Omental fat pad (tissue), 4 donors: ENCODE measurements at places on chromosomes 2 and 18. TPM values are rescaled to one million over a fixed set of nuclear protein-coding genes. Genes with fewer than 3 reads are reported as not detected.

- DNase-seq: no peak
These were observed 12.4 kb downstream of the ZSCAN30 start for GRCh38 chr18:35277633-35278032.

- no peak for DNase-seq
These were observed 129.2 kb downstream of the PLA2R1 start for GRCh38 chr2:159933040-159933726.

DNA sequence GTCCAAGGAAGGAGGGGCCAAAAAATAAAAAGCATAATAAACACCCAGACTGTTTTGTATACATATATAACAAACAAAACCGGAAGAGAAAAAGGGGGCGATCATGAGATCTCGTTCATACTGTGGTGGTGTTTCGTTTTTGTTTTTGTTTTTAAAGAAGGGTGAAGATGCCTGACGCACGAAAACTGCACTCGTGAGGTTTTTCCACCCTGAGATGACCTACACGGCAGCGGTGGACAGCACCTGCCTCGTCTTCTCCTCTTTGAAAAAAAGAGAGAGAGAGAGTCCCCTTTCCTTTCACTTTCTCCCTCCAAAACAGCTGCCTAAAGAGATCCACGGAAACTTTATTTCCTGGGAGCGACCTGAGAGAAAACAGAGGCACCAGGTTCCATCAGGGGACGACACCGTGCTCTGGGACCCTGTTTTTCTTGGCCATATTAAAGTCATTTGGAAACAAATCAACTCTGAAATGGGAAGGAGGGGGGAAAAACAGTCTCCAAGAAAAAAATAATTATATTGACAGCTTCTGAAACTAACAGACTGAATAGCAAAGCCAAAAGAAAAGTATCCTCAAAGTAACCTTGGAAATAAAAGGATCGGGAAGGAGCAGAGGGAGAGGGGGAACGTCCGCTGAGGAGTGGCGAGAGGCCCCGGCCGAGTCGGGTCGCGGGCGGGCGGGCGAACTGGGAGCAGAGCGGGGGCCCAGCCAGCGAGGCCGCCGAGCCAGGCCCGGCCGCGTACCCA, 3.5 kb downstream of the POU3F3 start:
- DNase-seq: no peak

GRCh38 chr2:127024769-127025358, 82.1 kb downstream of the BIN1 start:
- DNase-seq: no peak

GRCh38 chr2:42421157-42421485, 60.1 kb upstream of the COX7A2L start:
- DNase-seq: no peak

DNA sequence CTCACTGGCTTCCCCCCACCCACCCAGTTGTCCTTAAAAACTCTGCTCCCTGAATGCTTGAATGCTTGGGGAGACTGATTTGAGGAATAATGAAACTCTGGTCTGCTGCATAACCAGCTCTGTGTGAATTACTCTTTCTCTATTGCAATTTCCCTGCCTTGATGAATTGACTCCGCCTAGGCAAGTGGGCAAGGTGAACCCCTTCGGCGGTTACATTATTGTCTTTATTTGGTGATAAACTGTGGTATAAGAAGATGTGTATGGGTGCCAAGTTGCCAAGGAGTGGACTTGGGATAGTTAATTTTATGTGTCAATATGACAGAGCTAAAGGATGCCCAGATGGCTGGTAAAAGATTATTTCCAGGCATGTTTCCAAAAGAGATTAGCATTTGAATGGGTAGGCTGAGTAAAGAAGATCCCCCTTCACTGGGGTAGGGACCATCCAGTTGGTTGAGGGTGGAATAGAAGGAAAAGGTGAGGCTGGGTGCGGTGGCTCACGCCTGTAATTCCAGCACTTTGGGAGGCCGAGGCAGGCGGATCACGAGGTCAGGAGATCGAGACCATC, 98.5 kb upstream of the HAAO start:
- DNase-seq: no peak

DNA sequence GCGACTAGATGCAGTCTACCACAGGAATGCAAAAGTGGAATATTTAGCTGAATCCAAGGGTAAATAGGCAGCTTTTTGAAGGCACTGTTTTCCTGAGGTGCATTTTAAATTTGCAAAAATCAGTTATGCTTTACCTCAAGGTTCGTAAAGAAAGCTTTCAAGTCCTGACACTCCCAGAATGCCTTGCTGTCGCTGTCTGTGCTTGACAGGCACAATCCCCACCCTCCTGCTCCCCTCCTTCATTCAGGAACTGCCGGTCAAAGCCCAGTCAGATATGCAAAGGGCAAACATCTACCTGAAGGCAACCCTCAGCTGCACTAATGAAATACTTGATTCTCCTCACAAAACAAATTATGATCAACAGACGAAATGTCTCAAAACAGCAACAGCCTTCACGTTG, 97.4 kb upstream of the DDX18 start:
- DNase-seq: no peak

- no peak for DNase-seq
These were observed 26.2 kb upstream of the SPOPL start for GRCh38 chr2:138475277-138475776.

GRCh38 chr2:42045352-42045751, 2.5 kb upstream of the PKDCC start:
- DNase-seq: no peak

GRCh38 chr2:47070155-47070919, 84.8 kb downstream of the STPG4 start:
- no peak for DNase-seq

NEB gene
- 2.6 TPM for total RNA-seq

DNA sequence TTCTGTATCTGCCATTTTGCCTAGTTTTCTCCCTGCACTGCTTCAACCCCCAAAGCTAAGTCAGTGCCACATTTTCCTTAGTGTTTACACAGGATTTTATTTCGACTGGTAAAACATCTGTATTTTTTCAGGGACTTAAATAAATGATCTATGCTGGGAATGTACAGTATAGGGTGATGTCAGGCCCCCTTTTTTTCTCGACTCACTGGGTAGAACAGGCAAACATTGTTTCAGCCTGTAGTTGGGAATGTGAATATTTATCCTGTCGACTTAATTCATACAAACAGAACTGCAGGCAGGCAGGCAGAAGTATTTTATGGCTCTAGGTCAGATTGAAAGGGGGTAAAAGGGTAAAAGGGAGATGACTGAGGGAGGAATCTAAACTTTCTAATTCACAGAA, 123.5 kb upstream of the ZFP36L2 start:
- DNase-seq: no peak

GRCh38 chr18:63233334-63233733, 86.2 kb downstream of the BCL2 start:
- DNase-seq: no peak

TNS1 gene
- total RNA-seq: 398 TPM

TGFBRAP1 gene
- 23.2 TPM for total RNA-seq

C2orf15 gene
- 1.3 TPM for total RNA-seq

DNA sequence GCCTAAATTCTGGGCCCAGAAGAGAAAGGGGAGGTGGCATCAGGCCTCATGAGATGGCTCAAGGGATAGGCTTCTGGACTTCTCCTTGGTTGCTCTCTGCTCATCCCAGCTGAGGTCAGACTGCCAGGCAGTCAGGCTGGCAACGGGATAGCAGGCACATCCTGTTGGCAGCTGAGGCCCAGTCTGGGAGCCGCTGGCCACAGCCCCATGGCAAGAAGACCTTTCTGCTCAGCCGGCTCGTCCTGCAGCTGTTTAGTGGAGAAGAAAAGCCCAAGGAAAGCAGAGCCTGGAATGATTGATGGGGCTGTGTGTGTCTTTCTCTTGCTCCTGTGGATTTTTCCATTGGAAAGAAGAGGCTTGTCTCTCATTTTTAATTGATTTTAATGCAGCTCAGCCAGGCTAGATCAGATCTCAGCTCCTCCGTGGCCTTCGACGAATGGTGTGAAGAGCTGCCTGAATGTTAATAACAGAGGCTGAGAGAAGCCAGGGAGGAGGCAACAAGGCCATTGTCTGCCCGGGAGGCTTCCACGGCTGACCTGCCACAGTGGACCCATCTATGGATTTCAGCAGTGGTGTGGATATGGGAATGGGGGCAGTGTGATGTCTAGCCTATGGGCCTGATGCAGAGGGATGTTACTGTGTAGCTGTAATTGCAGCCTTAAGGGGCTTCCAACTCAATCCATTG, 99.5 kb downstream of the HS1BP3 start:
- no peak for DNase-seq

- DNase-seq: no peak
These were observed 19.1 kb upstream of the ARHGAP25 start for GRCh38 chr2:68715353-68716041.

GRCh38 chr2:85939131-85939530, 50.3 kb upstream of the ST3GAL5 start:
- DNase-seq: no peak

DNA sequence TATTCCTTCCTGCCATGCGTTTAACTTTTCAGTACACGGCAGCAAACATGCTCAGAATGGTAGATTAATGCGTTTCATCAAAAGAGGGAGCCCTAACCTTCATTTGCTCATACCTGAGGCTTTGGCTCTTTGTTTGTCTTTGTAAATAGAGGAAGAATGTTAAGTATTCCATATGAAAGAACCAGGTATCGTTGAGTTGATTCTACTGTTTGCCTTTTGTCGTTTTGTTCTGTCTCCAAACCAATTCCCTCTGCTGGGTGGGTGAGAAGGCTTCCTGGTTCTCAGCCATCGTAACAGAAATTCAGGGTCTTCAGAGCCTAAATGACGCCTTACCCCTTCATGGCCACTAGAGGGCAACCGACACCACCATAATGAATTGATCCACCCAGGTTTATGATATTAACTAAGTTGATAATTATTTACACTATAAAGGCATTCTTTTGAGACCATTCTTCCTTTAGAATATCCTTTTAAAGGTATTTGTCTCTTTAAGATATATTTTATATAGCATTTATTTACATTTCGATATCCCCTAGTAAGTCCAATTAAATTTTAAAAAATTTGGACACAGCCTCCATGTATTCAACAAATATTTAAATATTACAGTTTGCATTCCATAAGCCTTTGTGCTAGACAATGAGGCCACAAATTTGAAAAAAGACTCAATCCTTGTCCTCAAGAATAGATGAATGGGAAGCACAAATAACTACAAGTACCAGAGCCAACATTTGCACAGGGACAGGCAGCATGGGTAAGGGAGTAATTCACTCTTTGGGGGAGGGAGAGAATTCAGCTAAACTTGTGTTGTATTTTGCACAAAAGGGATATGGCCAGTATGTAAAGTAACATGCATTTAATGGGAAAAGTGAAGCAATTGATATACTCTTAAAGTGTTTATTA, 48.1 kb downstream of the TIMM21 start:
- no peak for DNase-seq

- DNase-seq: no peak
These were observed 338.2 kb downstream of the EIPR1 start for GRCh38 chr2:3039188-3040065.

DNA sequence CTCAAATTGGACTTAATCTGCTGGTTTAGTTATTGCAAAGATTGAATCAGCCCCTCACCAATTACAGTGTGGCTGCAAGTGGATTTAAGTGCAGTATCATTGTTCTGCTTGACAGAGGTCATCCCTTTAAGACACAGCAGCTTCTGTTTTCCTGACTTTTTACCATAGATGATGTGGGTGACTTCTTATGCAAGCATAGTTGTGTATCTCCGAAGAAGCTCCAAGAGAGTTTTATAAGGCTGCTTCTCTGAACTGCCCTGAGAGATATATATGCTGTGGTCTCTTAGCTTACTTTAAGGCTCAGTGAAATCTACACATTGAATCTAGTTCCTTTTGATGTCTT, 3.5 kb downstream of the TRIB2 start:
- DNase-seq: no peak

SERPINB3 gene
- not detected for total RNA-seq

- DNase-seq: no peak
These were observed 23.5 kb downstream of the CCT7 start for GRCh38 chr2:73257425-73258125.

- no peak for DNase-seq
These were observed 630.8 kb upstream of the PIK3C3 start for GRCh38 chr18:41324020-41324791.

- no peak for DNase-seq
These were observed 126.0 kb downstream of the PIGN start for GRCh38 chr18:62060820-62061219.

DNA sequence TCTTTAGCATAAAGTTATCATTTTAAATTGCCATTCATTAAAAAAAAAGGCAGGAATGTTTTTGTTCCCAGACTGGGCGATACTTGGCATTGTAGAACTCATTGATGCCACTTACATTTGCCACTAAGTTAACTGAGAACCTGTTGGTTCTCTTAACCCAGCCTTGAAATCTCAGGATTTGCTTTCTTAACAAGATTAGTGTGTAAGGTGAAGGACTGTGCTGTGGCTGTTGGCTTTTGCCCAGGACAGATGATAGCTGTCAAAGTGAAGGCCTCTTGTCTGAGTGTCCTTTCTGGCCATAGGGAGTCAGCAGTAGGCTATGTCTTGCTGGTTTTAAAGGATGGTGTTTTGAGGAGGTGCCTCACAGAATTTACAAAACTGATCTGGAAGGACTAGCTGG, 2.6 kb downstream of the DPYSL5 start:
- no peak for DNase-seq

DNA sequence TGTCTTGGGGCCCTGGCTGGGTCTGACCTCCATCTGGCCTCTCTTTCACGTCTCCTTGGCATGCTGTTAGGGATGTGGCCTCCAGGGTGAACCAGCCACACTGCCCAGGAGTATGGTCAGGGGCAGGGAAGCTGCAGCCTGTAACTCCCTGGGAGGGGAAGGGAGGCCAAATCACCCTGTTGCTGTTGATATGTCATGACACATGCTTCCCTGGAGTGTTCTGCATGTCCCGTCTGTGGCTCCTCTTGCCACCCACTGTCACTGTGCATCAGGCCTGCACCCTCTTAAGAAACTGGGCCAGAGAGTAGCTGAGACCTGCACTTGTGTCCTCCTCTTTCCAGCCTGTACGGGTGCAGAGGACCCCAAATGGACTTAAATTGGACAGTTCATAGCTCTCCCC, 221.3 kb downstream of the FHOD3 start:
- DNase-seq: no peak

- no peak for DNase-seq
These were observed 112.5 kb upstream of the SLC38A11 start for GRCh38 chr2:165067643-165068486.

DNA sequence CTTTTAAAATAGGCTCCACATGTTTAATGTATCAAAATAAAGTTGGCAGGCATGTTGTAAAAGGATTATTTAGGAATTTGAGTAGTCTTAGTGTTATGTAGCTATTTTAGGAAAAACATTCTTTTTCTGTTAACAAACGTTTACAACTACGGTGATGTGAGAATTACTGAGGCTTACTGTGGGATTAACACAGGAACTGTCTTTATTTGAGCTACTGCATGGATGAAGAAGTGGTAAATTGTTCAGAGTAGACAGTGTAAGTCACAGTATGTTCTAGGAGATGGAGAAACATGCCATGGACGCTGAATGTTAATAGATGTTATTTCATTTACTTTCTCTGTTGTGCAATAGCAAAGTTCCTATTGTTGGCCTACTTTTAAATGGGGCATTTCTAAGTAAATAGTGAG, 1.6 kb downstream of the PPM1B start:
- no peak for DNase-seq

GRCh38 chr2:231331533-231331932, 64.0 kb upstream of the B3GNT7 start:
- DNase-seq: no peak

PLGLB1 gene
- 0.84 TPM for total RNA-seq

- no peak for DNase-seq
These were observed 44.0 kb upstream of the MAP4K4 start for GRCh38 chr2:101653469-101653868.
